ENCODE measurements at places on chromosomes 2 and 18.

GRCh38 chr2:182870227-182870626, 3.8 kb upstream of the FRZB start:
- no peak for DNase-seq

DNA sequence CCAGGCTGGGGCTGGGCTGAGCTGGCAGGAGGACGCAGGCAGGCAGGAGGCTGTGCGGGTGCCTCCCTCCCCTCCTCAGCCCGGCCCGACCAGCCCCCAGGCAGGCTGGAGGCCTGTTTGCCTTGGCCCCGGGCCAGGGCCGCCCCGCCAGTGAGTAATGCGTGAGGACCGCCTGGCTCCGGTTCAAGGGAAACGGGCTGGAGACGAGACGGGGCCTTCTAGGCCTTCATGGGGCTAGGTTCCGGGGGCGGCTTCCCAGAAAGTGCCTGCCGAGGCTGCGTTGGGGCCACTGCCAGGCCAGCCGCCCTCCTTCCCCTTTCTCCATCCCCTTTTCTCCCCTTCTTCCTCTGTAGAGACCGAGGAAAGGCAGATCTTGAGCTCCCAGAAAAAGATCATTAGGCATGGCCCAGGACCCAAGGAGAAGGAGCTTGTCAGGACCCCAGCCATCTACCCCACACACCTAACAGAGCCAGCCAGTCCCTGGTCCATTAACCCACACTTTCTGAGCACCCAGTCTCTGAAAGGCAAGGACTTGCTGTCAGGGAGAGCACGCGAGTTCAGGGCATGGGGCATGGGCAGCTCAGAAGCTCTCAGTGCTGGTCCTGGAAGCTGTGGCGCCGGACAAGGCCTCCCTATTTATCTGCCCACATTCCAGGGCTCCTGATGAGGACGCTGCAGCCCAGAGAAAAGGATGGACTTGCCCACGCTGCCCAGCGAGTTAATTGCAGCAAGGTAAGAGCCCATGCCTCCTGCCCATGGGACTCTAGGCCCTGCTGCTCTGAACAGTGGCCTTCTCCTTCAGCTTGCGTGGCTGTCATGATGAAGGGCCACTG, 48.5 kb downstream of the SMAD7 start:
- peak; percentile 37 for DNase-seq

DNA sequence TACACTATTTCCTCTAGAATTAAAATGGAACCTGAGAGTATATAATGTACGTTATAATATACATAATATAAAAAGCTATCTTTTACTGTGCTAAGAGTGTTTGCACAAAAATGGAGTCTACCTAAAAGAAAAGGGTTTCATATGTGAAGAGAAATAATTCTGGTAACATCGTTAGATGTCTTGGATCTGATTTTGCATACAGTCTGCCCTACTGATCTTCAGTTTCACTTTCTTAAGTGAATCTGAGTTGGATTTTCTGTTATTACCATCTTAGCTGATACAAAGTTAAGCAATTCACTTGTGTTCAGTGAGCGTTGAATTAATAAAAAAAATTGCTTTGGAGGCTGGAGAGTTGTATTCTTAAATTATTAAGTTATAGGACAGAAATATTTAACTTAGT, 502.1 kb upstream of the TMEFF2 start:
- no peak for DNase-seq

DNA sequence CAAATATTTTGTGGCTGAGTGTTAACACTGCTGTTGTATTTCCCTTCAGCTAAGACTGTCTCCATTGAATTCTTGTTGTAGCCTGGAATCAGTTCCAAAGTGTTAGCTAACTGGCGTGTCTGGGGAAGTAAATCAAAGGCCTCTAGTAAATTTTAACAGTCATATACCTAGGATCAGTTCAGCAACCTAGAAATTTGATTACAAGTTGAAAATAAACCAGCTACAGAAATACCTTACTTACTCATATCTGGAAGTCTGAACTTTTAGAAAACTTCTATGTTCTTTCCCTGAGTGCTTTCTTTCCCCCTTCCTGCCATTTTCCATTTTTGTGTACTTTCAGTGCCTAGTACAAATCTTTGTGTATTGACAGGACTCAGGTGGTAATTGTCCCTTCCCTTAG, 396.7 kb upstream of the DCC start:
- DNase-seq: no peak

GRCh38 chr2:187050409-187050998, 201.5 kb upstream of the ZSWIM2 start:
- DNase-seq: no peak

DNA sequence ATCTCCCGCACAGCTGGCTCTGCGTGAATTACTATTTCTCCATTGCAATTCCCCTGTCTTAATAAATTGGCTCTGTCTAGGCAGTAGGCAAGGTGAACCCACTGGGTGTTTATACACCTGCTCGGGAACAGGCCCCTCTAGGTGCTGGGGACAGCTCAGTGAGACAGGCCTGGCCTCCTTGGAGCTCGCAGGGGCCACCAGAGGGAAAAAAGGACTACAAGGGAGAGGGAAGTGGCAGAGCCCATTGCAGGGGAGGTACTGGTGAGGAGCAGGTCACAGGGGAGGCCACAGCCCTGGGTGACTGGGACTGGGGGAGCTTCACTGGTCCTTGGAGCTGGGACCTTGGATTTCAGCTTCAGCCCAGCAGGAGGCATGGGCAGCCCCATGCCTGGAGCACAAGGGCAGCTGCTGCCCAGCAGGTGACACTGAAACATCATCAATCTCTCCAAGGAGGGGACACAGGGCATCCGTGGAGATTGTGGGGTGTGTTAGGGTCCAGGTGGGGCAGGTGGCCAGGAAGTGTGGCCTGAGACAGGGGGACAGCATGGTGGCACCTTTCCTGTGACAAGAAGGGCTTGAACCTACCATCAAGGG, 31.2 kb downstream of the NGEF start:
- no peak for DNase-seq

GRCh38 chr2:102103992-102104871, 38.3 kb upstream of the IL1R1 start:
- DNase-seq: peak; percentile 47

DNA sequence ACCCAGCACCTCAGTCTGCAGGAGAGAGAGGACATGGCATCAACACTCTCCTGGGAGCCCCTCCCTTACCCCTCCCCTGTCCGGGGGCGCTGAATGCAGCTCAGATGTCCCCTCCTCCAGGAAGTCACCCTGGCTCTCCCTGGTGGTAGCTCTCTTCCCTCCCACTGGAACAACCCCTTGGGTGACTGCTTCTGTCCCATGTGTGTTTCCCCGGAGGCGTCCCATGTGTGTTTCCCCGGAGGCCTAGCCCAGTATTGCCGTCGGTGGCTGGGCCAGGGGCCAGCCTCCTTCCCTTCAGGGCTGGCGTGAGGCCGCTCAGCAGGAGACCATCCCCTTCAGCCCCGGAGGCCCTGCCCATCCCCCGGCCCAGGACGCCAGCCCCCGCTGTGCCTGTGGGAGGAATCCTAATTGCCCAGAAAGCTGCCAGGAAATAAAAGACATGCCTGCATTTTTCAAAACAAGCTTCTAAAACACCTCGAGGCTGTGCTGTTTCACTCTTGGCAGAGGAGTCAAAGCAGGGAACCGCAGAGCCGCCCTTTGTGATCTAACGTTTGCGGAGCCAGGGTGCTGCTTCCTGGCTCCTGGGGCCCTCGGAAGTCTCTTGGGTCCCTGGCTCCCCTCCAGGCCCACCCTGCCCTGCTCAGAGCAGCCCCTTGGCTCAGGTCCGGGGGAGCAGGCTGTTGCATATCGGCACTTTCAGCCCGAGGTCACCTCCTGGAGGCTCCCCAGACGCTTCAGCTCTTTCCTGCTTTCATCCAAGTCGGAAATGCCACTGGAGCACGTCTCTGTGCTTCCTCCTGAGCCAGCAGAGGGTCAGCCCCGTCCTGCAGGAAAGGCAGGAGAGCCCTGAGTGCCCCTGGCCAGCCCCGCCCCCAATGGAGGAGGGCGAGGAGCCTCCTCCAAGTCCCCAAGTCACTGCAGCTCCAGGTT, 11.4 kb downstream of the SNED1 start:
- DNase-seq: no peak

DNA sequence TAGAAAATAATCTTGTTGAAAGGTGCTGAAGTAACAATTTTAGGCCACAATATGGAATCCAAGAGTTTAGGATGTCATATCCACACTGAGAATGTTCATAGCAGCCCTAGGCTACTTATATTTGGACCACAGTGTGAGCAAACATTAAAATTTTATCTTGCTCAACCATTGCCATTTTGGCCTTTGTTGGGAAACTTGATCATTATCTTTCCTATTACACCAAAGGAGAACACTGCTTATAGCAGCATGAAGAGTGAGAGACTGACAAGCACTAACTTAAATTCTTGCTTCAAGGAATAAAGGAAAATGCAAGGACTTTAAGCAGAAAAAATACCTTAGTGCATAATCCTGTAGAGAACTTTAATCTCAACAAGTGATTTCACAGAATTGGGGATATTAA, 86.3 kb upstream of the LRRTM4 start:
- DNase-seq: no peak

DNA sequence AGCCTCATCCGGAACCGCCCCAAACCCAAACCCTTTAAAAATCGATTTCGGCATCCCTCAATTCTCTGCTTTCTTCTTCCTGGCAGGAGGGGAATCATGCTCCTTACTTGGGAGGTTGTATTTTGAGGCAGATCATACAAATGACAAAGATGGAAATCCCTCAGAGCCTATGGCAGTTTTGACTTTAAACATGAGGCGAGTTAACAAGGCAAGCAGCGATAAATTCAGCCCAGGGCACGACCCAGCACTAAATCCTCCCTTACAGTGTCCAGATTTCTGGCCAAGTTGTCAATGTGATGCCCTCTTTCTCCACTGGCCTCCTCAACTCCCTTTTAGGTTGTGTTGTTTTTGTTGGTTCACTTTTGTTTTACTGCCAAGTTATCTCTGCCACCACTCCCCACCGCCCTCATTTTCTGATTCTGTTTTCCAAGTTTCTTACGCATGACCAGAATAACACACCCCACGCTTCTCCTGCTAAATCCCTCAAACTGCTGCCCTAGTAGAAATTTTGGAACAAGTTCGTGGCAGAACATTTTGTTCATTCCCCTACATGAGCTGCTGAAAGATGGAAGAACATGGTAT, 68.3 kb downstream of the CTAGE1 start:
- DNase-seq: no peak

DNA sequence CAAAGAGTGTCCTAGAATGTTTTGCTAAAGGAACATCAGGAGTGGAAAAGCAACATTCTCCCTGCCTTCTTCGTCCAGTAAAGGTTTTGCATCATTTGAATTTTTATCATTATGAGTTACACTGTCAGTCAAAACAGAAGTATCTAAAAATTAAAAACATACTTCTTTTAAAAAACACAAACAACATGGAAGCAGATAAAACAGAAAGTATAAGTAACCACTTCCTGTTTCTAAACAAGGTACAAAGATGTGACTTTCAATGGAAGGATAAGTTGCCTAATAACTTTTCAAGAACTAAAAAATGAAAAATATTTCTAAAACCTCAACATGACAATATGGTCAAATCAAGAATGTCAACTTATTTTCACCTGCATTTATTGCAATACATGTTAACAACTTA, 158.2 kb downstream of the STK39 start:
- DNase-seq: no peak

DNA sequence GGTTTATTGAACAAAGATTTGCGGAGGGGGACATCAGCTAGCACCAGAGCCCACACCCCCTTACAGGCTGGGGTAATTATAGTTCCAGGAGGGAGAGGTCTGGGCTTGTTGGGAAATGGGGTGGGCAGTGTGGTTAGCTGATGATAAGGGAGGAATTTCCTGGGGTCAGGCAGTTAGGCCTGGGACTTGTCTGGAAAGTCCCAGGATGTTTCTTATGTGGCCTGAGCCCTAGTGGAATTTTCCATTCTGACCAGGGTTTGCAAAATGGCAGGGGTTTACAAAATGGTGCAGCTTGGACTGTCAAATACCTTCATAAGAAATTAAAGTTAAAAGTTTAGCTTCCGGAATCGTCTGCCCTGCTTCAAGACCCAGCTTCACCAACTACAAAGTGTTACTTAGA, 199.1 kb downstream of the FBXO15 start:
- DNase-seq: no peak

- DNase-seq: no peak
These were observed 408.9 kb downstream of the MEIS1 start for GRCh38 chr2:66843847-66844246.

DNA sequence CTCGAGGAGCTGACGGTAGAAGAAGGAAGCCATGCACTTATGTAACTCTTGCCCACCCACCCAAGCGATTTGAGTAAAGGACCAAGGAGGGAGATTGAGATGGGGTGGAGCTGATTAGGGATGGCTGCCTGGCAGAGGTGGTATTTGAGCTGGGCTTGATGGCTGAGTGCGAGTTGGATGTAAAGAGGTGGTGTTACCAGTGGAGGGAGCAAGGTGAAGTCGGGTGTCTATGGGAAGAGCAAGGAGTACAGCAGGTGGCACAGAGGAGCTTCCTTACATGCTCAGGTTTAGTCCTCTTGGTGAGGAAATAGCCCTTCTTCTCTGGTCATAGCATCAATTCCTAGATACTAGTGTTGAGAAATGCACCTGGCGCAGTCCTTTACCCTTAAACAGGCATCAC, 294.2 kb upstream of the SKOR2 start:
- DNase-seq: no peak

DNA sequence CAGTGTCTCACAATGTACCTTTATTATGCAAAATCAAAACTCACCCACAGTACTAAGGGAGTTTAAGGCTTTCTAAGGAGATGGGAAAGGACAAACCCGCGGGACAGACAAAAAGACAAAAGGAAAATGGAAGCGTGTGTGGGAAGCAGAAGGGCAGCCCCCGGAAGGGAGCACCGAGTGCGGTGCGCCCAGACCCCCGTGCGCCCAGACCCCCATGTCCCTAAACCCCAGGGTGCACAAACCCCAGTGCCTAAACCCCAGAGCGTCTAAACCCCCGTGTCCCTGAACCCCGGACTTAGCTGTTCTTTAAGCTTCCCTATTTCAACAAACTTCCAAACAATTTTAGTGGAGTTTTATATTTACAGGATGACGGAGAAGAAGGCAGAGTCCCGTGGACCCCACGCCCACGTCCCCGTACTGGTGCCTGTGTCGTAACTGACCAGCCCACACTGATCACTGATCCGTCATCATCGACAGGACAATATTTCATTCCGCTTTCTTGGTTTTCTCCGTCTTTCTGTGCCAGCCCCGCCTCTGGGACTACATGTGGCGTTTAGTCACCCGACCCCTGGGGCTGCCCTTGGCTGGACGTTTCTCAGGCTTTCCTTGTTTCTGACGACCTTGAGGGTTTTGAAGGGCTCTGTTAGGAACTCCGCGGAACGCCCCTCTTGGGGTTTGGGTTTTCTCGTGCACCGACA, 76.9 kb downstream of the RTP5 start:
- DNase-seq: no peak

DNA sequence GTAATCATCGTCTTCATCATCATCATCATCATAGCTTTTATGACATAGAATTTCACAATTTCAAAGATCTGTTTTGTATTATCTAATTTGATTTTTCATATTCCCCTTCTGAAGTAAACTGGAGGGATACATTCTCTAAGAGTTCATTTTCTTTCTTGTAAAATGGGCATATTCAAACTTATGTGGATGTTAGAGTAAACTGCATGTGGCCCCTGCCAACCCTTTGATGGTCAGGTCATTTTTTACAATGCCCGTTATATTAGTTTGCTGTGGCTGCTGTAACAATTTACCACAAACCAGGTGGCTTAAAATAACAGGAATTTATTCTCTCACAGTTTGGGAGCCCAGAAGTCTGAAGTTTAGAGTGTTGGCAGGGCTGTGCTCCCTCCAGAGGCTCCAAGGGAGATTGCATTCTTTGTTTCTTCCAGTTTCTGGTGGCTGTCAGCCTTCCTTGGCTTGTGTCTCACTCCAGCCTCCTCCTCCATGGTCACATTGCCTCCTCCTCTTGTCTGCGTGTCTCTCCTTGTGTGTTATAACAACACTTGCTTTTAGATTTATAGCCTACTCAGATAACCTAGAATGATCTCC, 127.5 kb upstream of the MMADHC start:
- DNase-seq: no peak

All from bone marrow (tissue), 2 donors.